Activated gamma-delta T cell treated with anti-CD3 and anti-CD28 coated beads, Interleukin-2, amount 50 U/mL, for 16 hours (primary cell): ENCODE measurements at places on chromosomes 5 and 9.

GRCh38 chr5:143084407-143084806 lies 314.2 kb downstream of the ARHGAP26 start:
- DNase-seq = no peak

DNA sequence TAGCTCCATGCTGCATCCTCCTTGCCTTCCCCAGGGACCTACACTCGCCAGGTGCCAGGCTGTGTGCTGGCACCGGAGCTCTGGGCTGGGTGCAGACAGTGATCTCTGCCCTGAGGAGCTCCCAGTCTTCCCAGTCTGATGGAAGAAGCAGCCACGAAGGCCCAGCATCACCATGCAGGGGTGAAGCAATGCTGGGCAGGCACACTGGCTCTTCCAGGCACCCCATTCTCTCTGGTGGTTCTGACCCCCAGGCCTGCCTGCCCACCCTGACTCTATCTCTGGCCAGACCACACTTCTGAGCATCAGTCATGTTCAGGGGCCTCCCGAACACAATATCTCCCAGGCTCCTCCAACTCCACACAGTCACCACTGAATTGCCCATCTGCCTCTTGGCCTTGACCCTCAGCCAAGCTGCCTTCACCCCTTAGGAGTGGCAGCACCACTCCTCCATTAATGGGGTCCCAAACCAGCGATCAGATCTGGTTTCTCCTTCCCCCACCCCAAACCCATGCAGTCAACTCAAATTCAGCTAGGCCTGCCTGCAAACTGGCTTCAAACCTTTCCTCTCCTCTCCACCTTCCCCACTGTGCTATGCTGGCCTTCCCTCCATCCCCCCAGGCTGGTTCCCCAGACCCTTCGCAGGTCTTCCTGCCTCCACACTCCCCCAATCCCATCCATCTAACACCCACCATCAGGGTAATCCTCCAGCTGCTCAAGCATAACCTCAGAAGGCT lies 102.7 kb upstream of the MVB12B start:
- DNase-seq = no peak

GRCh38 chr9:8734760-8735159 lies 935.2 kb upstream of the DMAC1 start:
- no peak for DNase-seq

- DNase-seq = no peak
Measured at GRCh38 chr9:115593587-115594091, 475.7 kb upstream of the TNC start.

DNA sequence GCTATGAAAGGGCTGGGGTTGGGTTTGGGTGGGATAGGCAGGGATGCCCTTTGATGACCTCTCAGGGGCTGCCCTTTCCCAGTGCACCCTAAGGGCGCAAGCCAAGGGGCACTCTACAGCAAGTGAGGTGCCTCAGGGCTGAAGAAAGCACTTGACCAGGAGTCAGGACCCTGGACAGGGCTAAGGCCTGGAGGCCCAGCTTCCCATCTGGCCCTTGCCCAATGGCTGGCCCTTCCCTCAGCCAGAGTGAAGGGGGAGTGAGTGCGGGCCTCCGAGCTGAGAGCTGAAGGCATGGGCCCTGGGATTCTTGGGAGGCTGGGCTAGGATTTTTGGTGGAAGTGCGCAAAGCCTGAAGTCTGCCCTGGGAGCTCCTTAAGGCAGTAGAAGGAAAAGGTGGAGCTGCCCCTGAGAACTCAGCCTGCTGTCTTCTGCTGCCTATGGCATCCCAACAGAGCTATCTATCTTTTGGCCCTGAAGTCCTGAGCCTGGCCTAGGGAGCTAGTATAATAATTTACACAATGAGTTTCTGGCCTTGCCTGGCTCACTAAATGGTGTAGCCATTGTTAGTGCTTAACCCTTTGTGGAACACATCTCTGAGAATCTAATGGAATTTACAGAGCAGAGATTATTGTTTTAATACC lies 16.4 kb downstream of the JADE2 start:
- DNase-seq = no peak

DNA sequence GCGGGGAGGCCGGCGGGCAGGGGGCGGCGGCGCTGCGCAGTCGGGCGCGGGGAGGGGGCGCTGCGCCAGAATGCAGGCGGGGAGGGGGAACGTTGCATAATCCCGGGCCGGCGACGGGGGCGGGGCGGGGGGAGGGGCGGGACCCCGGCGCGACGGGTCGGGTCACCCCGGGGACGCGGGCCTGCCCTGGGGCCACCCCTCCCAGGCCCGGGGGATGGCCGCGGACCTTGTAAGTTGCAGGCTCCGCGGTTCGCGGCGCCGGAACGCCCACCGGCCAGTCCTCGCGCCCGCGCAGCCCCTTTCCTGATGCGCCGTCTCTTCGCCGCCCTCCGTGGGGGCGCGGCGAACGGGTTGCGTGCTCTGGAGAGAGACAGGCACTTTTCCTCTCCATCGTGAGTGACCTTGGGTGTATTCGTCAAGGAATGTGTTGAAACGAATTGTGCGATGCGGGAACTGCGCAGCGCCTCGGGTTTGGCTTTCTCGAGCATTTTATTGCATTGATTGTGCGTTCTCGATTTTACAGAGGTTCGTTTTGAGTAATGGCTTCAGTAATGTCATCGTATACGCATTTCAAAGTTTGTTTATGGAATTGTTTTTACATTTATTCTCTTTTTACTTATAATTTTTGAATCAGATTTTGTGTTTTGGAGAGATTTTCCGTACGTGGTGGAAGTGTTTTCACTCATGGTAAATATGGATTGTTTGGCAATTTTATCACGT lies 802 bp downstream of the SPIN1 start:
- DNase-seq = peak; percentile 19

GRCh38 chr9:25225938-25226760 lies 452.1 kb downstream of the TUSC1 start:
- DNase-seq = no peak
